CD8-positive, alpha-beta memory T cell (primary cell): ENCODE measurements at places on chromosomes 11 and 22. TPM values are rescaled to one million over a fixed set of nuclear protein-coding genes. Genes with fewer than 3 reads are reported as not detected.

The LMO1 gene
- 0.29 TPM for polyA plus RNA-seq

The RIMBP3B gene
- 0.71 TPM for polyA plus RNA-seq

GRCh38 chr11:93389737-93390136 is 59.2 kb downstream of the DEUP1 start:
- no peak for DNase-seq

GRCh38 chr22:38148245-38148644 is 33.4 kb downstream of the PLA2G6 start:
- no peak for DNase-seq

DNA sequence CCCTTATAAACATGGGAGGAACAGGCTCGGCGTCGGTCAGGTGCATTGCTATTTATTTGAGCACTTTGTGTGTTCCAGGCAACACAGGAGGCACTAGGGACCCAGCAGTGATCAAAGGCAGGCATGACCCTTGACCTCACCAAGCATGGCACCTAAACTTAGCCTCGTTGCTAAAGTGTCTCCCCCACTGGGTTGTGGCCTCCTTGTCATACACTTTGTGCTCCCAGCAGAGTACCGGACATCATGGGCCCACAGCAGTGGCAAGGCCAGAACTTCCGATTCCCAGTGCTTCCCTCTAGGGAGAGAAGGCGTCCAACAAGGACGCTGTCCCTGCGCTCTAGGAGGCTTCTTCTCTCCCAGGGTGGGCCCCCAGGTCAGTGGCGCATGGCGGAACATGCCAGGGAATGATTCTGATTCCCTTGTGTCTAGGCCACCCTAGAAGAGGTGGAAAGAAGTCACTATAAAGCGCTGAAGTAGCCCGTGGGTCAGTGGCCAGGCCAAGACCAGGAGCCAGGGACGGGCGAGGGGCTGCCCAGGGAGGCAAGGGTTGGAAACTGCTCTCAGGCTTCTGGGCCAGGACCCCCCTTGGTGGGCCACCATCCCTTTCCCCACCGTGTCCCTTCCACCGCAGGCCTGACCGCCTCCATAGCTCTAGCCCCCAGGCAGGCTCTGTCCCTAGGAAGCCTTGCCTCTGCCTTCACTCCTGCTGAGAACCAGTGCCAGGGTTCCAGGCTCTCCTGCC is 19.7 kb downstream of the TOM1 start:
- DNase-seq = no peak

- no peak for DNase-seq
Measured at GRCh38 chr22:31612891-31613285, 49.1 kb downstream of the PISD start.

- DNase-seq = no peak
Measured at GRCh38 chr11:79441461-79441875, 638 bp upstream of the TENM4 start.
